Hippocampal formation (tissue), 2 donors: ENCODE measurements at places on chromosomes 12 and 14.

DNA sequence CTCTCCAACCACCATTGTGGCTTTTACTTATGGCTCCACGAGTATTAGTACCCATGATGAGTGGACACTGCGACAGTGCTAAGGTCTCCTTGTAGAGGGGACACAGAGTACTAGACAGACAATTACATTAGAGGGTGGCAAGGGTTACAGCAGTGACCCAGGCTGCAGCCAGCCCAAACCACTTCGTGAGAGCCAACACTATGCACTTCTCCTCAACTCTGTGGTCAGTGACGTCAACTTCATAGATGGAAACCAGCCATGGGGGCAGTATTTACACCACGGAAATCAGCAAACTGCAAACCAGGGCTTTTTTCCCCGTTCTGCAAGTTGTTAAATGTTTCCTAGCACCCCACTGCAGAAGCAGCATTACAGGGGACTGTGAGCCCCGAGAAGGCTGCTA lies 61.6 kb upstream of the ZFP36L1 start:
- DNase-seq = no peak

DNA sequence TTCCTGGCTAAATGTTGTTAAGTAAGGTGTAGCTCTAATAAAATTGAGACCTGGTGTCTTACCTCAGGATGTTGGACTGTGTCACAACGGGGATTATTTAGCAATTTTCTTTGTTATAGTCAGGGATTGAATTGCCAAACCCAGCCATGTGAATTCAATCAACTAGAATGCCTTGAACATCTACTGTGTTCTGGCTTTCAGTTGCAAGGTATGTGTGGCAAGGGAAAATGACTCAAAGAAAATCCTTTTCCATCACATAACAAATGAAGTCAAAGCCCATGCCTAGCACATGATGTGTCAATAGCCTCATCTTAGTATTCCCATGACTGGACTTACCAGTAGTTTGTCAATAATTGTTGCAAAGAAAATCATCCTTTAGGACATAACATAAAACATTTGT lies 519.8 kb upstream of the FLRT2 start:
- no peak for DNase-seq

DNA sequence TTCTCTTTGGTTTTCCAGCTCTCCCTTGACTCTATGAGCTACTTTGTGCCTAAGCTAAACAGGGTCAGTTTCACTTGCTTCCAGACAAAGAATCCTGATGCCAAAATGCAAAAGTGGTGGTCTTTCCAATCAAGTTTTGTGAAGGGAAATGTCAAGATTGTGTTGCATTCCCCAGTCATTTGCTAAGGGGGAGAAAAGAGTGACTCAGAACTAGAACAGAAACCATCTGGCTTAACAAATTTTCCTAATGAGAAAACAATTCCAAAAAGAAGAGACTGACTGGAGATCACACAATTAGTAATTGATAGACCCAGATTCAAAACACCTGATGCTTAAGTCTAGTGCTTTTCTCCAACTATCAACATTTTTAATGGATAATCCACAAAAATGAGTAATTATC lies 235.1 kb upstream of the DIO2 start:
- DNase-seq = no peak

- DNase-seq = no peak
Measured at GRCh38 chr12:66397574-66398290, 95.4 kb downstream of the HELB start.

DNA sequence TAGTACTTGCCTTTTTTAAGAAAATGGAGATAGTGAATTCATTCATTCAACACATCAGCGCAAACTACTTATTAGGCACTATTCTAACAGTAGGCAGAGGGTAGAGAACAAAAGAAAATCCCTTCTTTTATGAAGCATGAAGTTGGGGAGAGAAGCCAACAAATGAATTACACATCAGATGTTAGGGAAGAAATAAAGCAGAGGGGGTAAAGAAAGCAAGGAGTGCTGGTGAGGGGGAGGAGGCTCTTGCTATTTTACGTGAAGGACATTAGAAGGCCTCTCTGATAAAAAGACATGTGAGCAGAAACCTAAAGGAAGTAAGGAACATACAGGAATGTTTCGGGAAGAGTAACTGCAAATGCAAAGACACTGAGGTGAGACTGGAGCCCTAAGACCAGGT lies 22.2 kb downstream of the TFCP2 start:
- DNase-seq = no peak

DNA sequence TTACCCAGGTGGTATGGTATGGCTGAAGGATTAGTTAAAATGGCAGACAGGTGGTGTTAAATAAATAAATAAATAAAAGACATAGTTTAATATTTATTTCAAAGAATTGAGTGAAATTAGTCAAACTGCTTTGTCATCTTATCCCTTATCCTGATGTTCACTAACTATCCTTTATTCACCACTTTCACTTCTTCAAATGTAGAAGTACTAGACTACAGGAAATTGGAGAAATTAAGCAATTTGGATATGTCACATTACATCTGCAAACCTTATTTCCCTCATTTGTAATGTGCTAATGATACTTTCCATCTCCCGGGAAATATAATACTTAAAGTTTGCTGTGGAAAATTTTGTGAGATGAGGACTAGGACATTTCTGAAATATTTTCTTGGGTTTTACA lies 1195.7 kb downstream of the LRFN5 start:
- DNase-seq = no peak

GRCh38 chr14:80483331-80483730 lies 272.0 kb upstream of the DIO2 start:
- DNase-seq = no peak

GRCh38 chr12:127145929-127146789 lies 1120.8 kb upstream of the TMEM132C start:
- DNase-seq = peak; percentile 64

DNA sequence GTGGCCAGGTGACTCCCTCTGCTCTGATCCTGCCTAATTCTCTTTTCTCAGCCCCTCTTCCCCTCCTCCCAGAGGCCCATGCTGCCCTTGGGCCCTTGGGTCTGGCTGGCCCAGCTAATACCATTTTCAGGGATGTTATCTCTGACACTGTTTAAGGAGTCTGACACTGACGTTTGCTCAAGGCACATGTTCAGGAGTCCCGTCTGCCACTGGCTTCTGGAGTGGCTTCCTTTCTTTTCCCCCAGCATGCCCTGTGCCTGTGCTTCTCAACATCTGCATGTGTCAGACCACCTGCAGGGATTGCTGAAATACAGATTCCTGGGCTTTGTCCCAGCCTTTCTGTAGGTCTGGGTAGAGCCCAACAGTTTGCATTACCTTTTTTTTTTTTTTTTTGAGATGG lies 128.9 kb downstream of the BCL11B start:
- DNase-seq = no peak

DNA sequence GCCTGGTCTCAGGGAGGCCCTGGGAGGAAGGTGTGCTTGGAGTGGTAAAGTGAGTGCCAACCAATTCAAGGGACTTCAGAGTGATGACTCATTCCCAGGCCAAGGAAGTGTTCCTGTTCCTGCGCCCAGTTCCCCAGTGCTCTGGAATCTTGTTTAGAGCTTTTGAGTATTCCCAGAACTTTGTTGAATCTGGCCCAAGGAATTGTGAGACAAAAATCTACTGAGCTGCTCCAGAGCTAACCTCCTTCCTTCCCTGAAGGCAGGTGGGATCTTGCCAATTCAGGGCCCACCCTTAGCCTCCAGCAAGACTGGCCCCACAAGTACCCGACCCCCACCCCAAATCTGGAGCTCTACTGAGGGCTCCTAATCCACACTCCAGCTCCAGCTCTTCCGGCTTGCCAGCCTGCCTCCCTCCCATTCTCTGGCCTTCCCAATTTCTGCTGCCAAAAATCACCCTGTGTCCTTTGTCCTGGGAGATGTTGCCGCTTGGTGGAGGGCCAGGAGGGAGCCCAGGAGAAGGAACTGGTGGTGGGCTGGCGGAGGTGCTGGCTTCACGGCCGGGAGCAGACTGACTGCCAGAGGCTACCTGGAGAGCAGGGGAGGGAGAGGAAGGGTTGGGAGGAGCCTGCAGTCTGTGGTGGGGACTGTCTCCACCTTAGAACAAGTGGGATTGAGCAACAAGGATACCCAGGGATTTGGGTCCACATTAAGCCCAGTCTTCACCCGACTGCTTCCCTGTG lies 2.0 kb upstream of the ATN1 start:
- peak; percentile 64 for DNase-seq

DNA sequence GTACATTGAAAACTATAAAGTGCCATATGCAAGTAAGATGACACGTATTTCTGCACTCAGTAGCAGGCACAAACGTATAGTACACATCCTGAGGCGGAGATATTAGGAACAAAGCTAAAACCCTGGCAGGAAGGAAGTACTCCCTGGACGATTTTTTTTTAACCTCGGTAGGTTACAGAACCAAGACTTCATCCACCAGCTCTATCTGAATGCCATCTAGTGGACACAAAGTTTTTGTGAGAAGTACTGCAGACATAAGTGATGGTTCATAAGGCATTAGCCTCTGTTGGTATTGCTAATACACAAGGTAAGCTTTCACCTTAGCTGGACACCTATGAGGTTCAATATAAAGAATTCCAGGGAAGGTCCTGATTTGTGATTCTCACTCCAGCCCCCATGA lies 83.0 kb upstream of the CCDC196 start:
- no peak for DNase-seq

DNA sequence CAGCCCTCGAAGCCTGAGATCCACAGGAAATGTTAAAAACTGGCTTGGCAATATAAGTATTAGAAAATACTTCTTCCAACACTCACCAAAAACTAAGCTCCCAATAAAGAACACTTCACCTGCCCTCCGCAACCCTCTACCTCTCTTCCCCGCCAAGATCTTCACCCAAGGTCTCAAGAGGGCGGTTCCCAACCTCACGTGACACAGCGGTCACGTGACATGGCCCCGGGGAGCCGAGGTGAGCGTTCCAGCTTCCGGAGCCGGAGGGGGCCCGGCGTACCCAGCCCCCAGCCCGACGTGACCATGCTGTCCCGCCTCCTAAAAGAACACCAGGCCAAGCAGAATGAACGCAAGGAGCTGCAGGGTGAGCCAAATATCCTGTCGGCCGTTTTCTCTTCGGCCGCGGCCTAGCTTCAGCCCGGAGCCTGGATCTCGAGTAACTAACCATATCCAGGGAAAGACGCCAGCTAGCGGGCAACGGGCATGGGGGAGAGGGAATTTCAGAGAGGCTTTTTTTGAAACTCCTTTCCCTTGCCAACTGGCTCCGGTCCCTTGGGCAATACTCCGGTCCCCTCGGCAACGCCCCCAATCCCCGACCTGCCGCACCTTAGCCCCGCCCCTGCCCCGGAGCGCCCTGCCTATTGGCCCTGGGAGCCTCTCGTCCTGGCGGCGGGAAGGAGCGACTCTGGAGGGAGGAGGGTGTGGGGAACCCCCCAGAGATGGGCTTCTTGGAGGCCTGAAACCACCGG lies at the start of gene BLOC1S1:
Gene BLOC1S1 (plus strand): TSS at position 214 of the 749 bp plus-strand sequence. CDS start 6 bp downstream, at position 220.
- DNase-seq = peak; percentile 70

DNA sequence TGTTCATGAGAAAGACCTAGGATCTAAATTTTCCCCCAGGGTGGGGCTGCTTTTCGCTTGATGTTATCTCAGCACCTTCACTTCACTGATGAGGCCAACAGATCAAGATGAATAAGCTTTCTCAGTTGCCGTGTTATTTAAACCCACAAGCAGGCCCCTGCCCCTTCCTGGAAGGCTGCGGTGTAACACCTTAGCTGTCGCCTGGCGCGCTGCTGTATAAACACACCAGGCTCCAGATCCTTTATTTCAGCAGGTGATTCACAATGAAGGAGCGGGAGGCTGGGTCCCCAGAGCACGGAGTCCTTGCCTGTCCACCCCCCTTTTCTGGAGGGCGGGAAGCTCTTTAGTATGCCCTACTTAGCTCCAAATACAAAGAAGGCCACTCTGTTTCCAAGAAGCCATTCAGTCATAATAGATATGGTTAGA lies 515.4 kb downstream of the FUT8 start:
- no peak for DNase-seq

DNA sequence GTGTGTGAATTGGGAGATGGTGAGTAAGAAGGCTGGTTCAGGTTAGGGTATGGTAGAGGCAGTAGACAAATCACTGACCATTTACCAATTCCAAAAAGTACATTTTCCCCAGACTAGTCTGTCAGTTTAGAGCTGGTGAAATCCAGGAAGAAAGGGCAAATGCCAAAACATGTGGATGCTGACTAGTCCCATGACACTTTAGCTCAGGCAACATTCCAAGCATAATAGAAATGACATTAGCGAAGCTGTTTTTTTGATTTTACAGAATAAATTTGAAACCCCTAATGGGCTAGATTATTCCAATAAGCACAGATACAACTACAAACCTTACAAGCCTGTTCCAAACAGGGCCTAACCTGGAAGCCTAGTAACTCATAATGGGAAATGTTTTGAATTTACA lies 884.2 kb downstream of the FLRT2 start:
- no peak for DNase-seq

DNA sequence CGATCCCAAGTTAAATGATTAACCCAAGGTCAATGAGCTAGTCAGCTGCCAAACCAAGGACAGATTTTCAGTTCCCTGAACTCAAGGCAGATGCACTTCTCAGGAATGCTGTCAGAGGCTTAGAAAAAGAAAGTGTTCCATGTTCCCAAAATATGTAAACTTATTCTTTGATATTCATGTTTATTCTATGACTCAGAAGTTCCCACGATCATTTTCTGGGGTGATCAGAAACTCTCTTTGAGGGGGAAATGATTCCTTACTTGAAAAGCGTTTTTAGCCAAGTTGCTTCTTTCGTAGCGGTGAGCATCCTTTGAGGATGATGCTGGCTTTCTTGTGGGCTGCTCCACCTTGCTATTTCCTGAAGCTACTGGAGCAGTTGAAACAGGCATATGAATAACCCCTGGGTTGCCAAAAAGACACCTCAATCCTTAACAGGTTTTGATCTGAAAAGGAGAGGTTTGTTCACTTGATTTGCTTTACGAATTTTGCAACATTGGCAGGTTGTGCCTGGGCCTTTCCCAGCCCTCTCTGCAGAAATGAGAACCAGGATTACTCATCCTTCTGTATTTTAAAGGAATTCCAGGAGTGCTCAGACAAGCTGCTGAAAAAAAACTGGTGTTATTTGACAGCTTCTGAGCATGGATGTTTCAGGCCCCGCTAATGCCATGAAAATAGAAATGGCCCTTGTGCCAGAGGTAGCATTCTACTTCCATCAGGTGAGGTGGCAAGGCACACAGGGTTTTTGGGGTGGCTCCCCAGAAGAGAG lies 121.4 kb upstream of the HIF1A start:
- DNase-seq = no peak

DNA sequence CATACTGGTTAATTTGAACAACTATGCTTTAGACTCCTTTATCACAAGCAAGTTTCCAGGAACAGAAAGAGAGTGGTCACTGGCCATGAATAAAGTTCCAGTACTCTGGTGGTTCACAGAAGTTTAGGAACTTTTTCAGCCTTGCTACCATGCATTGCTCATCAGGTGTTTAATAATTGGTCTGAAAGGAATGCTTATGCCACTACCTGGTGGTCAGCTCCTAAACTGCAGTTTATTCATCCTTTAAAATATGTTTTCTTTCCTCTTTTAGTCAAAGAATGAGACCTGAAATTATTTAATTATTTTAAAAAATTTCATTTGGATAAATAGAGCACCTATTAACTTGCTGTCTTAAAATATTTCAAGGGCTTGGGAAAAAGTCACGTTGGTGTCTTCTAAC lies 260.1 kb upstream of the OR4E1 start:
- DNase-seq = no peak

DNA sequence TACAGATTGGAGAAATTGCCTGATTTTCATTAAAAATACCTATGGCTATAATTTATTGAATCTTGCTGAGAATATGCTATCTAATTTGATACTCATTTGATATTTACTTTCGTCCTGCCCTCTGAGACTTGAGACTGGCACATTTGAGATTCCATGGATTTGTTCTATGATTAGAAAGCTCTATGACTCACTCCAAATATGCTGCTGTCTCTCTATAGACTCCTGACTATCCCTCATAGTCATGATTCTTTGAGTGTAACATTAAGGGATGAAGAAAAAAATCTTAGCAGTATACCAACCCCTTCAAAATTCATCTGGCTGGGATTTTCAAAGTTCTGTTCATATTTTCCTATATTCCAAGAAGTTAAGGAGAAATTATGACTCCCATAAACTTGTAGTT lies 191.9 kb downstream of the LRIG3 start:
- no peak for DNase-seq
